ENCODE measurements at places on chromosomes 3 and 15.

- no peak for DNase-seq
Measured at GRCh38 chr3:48286308-48286707, 45.4 kb downstream of the ZNF589 start.

GRCh38 chr3:124648551-124648950 is 81.7 kb upstream of the UMPS start:
- no peak for DNase-seq

- no peak for DNase-seq
Measured at GRCh38 chr3:141405025-141405424, 36.7 kb downstream of the ZBTB38 start.

GRCh38 chr3:69671082-69671952 is 67.9 kb upstream of the MITF start:
- DNase-seq: peak; percentile 16

DNA sequence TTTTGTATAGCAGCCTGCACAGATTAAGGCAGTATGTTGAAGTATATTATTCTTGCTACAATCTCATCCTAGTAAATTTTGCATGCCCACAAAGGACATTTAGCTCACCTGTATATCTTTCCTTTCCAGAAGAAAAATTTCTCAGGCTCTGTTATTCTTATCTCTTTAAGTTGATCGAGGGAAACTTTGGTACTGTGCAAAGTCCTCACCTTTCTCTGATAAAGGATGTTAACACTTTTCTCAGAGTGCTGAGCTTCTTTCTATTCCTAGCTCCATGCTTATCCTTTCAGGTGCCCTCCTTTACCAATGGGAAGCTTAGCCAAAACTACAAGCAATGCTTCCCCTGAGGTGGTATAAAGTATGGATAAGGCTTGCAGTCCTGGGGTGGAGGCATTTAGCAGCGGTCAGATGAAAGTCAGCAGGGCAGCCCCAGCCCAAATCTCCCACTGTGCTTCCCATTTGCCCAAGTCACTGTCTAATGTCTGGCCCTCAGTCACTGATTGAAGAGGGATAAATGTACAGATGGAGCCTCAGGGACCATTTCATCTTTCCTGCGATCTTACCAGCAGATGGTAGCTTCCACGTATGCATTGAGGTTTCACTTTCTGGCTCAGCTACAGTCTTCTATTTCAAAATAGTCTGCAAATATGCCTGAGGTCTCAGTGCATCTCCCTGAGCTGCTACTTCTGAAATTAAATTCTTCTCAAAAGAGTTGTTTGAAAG is 127.8 kb upstream of the P2RY1 start:
- DNase-seq: no peak

GRCh38 chr15:51390966-51391422 is 49.5 kb downstream of the GLDN start:
- DNase-seq: no peak

DNA sequence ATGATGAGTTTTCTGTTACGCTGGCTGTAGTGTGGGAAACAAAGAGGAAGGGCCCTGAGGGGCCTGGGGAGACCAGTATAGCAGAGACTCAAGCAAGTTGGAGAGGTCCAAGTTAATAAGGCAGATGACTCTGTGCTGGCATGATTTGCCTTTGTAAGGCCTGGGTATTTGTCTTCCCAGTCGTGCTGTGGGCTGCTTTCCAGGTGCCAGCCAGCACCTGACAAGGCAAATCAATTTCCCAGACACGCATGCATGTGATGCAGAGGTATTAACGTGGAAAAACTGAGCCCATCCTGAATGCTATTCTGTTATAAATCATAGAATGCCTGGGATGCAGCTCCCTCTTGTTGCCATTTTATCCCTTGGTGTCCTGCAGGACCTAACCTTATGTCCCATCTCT is 175.6 kb downstream of the MFSD1 start:
- no peak for DNase-seq

DNA sequence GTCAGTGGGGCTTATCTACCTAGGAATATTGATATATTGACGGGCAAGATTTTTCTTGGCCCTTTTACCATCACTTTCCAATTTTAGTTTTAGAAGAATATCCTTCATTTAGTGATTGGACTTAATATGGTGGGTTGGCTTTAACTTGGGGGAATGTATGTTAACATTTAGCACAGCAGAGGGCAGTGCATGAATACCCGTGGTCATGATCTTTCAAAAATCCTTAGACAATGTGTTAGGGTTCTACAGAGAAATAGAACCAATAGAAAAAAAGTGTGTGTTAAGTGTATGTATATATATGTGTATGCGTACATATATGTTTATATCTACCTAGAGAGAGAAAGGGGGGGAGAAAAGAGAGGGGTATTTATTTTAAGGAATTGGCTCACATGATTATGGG is 36.9 kb downstream of the GPR171 start:
- DNase-seq: no peak

GRCh38 chr3:39190281-39191025 is 1.9 kb downstream of the XIRP1 start:
- DNase-seq: no peak

DNA sequence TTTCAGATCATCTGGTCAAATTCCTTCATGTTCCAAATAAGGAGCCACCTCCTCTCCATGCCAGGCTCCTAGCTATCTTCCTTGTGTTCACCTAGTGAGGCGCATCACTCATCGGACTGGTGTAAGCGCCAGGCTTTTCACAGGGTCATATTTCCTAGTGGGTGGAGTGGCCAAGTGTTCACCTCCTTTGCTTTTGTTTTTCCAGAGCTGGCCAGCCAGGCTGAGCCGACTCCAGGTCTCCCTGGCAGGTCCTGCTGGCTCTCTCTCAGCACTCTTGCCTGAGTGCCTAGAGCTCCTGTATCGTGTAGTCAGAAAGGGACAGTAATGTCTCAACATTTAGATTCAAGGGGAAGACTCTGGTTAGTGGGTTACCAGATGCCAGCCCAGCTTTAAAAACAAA is 31.0 kb downstream of the HEG1 start:
- no peak for DNase-seq

- no peak for DNase-seq
Measured at GRCh38 chr3:143208976-143209714, 89.6 kb downstream of the CHST2 start.

- no peak for DNase-seq
Measured at GRCh38 chr3:182007441-182007840, 295.7 kb downstream of the SOX2 start.
